ENCODE measurements at places on chromosomes 2 and 18. TPM values are rescaled to one million over a fixed set of nuclear protein-coding genes. Genes with fewer than 3 reads are reported as not detected.

MRO gene
- 2.3 TPM for polyA plus RNA-seq

IL1B gene
- 19.0 TPM for polyA plus RNA-seq

HRH4 gene
- polyA plus RNA-seq, result 0.07 TPM

ATP6V1B1 gene
- polyA plus RNA-seq, result 65.9 TPM

OSR1 gene
- 19.9 TPM for polyA plus RNA-seq

PKDCC gene
- polyA plus RNA-seq, result 589 TPM

WNT10A gene
- polyA plus RNA-seq, result 0.59 TPM

TWIST2 gene
- polyA plus RNA-seq, result 46.3 TPM

CDH7 gene
- polyA plus RNA-seq, result 24.4 TPM

HK2 gene
- 14.7 TPM for polyA plus RNA-seq

DSG3 gene
- polyA plus RNA-seq, result not detected

SERPINB12 gene
- polyA plus RNA-seq, result not detected

CTAGE1 gene
- polyA plus RNA-seq, result 0.05 TPM

SDC1 gene
- 31.2 TPM for polyA plus RNA-seq

OTOS gene
- 0.46 TPM for polyA plus RNA-seq

GLS gene
- polyA plus RNA-seq, result 278 TPM

Measured in left renal pelvis (tissue), 4 donors.